Fibroblast of skin of scalp (primary cell): ENCODE measurements at places on chromosomes 1 and 21.

GRCh38 chr1:99456536-99456935, 189.4 kb upstream of the PALMD start:
- peak; percentile 34 for DNase-seq

DNA sequence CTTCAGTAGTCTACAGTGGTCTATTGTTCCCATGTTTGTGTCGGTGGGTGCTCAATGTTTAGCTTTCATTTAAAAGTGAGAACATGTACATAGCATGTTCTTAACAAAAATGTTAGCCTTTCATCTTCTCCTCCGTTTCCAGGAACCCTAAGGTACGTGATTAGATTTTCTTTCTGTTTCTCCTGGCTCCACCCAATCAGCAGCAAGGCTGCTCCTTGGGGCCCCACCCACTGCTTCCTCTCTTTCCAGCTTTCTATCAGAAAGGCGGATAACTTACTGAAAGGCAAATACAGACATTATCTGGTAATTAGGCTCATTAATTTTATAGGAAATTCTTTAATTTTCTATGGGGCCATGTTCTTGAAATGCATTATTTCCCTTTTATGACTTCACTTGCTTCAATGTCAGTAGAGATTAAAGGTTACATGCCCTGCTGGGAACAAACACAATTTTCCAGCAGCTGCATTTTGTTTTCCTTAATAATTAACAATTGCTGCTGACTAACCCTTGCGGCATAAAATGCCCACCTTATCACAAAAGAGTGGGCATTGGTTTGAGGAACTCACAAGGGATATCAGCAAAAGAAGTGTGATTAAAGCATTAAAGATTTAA, 324.9 kb upstream of the SNX7 start:
- DNase-seq: no peak

- no peak for DNase-seq
These were observed 43.6 kb downstream of the NPHP4 start for GRCh38 chr1:5948681-5949005.

GRCh38 chr1:53379662-53380002, 51.8 kb upstream of the LRP8 start:
- no peak for DNase-seq

DNA sequence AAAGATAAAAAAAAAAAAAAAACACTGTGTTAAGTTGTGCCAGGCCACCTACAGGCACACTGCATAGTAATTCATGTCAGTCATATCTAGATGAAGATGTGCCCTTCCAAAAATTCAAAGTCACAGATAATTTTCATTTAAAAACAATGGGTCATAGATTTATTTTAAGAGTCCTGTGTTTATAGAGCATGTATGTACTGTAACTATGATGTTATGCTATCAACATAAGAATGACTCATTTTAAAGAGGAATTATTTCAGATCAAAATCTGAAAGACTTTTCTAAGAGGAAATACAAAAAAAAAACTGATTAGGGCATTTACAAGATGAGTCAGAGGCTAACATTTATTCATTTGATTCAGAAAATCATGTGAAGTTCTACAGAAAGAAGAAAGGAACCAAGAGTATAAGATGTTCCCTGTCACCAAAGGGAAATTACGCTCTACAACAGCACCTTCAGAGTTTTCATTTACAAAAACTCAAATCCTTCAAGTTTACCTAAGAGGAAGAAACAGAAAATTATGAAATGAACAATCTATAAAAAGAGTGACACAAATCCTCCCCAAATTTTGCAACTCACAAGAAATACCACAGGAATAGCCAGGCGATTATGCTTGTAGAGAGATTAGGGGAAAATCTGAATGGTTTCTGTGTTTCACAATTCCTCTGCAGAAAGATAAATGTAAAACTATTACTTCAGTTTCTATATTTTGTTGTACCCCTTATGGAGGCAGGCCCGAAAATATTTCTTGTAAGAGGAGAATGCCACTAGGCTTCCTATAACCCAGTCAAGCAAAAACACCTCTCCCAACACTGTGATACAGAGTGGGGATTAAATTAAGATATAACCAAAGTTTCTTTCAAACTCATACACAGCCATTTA, 13.8 kb downstream of the TP53BP2 start:
- peak; percentile 65 for DNase-seq

DNA sequence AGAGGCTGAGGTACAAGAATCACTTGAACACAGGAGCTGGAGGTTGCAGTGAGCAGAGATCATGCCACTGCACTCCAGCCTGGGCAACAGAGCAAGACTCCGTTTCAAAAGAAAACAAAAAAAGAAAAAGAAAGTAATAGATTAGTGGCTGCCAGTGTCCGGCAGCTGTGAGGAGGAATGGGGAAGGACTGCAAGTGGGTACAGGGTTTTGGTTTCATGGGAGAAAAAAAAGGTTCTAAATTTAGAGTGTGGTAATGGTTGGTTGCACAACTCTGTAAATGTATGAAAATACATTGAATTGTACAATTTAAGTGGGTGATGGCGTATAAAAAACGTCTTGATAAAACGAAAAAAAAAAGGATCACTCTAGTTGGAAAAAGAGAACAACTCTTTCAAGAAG, 6.7 kb downstream of the TAF1A start:
- no peak for DNase-seq

DNA sequence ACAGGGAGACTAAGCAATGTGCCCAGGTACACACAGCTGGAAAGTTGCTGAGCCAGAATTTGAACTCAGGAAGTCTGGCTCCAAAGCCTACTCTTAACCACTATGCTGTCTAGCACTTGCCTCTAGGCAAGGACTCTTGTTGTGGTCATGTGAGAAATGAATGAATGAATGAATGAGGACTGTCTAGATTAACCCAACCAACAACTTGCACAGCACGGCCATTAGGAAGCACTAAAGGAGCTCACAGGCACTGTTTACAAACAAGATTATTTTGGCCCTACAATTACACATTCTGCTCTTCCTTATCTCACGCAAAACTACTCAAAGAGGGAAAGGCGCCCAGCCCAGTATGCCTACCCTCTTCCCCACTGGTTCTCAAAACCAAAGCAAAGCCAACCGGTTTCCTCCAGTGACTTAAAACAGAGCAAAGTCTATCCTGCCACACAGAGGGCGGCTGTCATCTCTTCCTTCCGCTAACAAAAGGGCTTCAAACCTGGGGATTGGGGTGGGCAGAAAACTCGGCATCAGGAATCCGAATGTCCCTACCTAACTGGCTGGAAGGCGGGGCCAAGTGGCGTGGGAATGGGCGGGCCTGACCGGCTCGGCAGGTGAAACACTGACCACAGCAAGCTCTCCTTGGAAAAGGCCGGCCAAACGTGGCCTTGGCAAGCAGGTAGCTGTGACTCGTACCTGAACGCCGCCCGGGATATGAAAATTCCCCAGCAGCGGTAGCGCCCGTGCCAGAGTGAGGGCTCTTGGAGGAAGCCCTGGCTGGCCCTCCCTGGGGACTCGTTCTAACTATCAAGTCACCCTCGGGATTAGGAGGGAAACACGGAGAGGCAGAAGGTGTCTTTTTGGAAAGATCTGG, 948 bp downstream of the STK40 start:
- DNase-seq: peak; percentile 9

DNA sequence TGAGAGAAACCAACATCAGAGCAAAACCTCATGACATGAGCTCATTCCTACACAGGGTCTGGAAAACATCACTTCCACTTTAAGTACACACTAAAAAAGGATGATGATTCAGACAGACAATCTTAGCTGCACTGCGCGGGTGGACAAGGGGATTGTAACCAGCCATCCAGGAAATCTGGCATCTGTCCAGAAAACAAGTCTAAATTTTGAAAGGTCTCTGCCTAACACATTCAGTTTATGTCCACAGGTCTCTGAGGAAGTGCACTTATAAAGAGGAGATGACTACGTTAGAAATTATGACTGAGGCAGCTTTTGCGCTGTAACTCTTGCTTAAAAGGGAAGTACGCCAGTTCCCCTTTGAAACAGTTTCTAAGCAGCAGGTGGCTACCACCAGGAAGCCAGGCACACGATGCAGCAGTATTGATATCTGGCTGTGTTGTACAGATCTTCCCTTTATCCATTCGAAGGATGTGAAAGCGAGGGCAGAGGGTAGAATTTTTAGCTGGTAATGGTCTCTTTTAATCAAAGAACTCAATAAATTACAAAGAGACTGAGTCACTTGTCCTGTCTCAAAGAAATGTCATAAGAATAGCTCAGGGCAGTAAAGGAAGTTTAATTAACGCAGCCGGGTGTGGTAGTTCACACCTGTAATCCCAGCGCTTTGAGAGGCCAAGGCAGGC, 128.0 kb downstream of the SETD4 start:
- peak; percentile 85 for DNase-seq

DNA sequence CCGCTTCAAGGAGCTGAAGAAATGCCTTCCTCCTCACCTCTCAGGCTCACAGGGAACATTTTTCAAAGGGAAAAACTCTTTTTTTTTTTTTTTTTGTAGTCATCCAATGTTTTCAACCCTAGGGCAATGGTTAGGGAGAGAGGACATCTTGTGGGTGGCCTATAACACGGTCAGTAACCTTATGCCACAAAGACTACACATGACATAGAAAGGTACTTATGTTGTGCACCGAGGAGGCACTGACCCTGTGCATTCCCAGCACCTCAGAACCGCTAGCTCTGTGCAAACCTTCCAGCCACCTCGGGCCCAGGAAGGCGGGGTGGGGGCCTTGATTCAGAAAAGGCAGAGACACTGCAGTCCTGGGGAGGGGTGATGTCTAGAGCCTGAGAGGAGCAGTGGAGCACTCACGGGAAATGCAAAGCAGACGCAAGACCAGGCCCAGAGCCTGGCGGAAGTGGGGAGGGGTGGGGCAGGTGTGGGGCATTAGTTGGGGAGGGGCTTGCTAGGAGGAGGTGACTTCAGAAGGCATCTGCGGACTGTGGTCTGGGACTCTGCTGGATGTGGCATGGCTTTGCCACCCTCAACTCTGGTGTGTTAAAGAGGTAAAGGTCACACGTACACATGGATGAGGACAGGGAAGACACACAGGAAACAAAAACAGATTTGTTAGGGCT, 68.6 kb downstream of the MDM4 start:
- no peak for DNase-seq

DNA sequence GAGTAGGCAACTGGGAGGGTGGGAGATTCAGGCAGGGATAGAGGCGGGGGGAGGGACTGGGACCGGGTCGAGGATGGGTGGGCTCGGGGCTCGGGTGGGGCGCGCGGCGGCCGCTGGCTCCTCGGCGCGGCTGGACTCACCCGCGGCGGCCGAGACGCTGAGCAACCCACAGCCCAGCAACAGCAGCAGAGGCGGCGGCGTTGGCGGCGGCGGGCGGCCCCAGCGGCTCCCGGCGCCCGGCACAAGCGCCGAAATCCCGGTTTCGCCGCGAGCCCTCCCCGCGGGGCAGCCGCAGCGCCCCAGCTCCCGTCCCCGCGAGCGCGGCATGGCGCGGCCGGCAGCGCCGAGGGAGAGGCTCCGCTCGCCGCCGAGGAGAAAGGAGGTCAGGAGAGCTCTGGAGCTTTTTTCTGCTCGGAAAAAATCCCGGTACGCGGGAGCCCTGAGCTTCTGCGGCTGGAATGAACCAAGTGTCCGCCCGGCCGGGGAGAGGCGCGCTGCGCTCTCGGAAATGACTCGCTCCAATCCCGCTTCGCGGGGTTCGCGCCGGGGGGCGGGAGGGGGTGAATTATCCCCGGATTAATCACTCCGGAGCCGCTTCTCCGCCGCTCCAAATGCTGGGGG, at the start of gene CSMD2:
CSMD2 (minus strand) TSS at position 460 of the 621 bp plus-strand sequence; CDS start at position 327, 133 bp downstream.
- DNase-seq: peak; percentile 81

- DNase-seq: no peak
These were observed 16.5 kb upstream of the TSPAN2 start for GRCh38 chr1:115105831-115106230.

GRCh38 chr1:98940069-98940721, 64.5 kb downstream of the PLPPR5 start:
- no peak for DNase-seq
